Dorsolateral prefrontal cortex (tissue), 122 donors: ENCODE measurements at places on chromosomes 3 and 15.
A peak's percentile ranks its signal among the peaks of the same experiment; 100 is the strongest.

DNA sequence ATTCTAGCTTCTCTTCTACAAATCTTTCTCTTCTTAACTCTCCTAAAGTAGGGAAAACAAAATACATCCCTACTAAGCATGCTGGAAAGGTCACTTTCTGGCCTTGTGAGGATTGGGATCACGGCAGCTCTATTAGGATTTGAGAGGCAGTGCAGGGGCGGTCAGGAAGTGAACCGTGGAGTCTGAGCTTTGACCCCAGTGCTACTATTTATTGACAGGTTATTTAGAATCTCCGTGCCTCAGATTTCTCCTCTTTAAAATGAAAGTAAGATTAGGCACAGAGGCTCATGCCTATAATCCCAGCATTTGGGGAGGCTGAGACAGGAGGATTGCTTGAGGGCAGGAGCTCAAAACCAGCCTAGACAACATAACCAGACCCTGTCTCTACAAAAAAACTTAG, 42.0 kb upstream of the CHRM5 start:
- DNase-seq, result no peak

- DNase-seq, result no peak
These were observed 191.0 kb downstream of the ITPR1 start for GRCh38 chr3:4684117-4684516.

DNA sequence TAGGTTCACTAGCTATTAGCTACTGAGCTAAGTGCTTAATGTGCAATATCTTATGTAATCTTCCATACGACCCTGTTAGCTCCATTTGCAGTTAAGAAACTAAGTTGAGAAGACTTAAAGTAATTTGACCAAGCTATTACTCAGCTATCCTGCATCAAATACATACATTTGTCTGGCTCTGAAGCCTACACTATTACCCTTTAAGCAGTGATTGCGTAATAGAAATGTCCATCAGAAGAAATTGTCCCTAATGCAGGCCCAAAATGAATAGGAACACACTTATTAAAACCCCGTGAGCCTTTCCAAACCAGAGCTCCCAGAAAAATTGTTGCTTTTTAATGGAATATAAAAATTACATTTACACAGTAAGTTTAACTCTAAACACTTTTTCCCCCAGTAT, 5.3 kb upstream of the MYO1E start:
- no peak for DNase-seq

DNA sequence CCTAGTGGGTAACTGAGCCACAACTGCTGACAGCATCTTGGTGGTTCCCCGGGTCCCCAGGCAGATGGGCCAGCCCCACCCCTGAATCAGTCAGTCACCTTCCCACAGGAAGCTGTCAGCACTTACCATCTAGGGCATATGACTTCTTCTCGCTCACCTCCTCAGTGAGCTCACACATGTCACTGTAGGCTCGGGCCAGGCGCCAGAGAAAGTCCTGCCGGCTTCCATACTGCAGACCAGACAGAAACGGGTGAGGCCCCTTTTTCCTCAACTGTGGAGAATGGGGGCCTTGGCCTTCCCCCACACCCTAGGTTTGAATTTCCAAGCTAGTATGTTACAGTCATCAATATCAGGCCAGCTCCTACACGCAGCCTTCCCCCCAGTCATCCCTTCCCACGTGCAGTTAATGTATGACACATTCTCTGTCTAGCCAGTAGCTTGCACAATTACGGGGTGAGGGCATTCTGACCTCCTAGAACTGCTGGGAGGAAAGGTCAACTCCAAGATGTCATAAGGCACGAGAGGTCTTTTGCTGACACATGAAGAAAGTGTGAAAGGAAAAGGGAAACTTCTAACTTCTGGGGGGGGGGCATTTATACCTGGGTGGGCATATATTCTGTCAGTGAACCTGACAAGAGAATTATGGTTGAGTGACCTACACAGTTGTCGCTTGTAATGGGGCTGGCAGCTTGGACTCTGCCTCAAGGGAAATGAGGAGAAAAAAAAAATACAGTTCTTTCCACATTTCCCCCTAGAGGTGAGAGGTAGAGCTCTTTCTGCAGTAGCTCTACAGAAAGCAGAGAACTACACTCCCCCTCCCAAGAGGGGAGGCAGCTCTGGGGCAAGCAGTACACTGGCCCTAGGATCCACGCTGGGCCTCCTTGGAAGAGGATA, 10.9 kb downstream of the RMDN3 start:
- DNase-seq, result no peak

GRCh38 chr15:73841756-73842725, 31.3 kb upstream of the TBC1D21 start:
- DNase-seq, result no peak

GRCh38 chr15:69478259-69478781, 25.7 kb downstream of the RPLP1 start:
- peak; percentile 27 for DNase-seq

GRCh38 chr15:82058517-82059204, 12.8 kb upstream of the MEX3B start:
- DNase-seq, result no peak

- DNase-seq, result no peak
These were observed 41.3 kb downstream of the WHAMM start for GRCh38 chr15:82850731-82851130.

- DNase-seq, result no peak
These were observed 39.5 kb downstream of the TIGIT start for GRCh38 chr3:114333180-114333922.

DNA sequence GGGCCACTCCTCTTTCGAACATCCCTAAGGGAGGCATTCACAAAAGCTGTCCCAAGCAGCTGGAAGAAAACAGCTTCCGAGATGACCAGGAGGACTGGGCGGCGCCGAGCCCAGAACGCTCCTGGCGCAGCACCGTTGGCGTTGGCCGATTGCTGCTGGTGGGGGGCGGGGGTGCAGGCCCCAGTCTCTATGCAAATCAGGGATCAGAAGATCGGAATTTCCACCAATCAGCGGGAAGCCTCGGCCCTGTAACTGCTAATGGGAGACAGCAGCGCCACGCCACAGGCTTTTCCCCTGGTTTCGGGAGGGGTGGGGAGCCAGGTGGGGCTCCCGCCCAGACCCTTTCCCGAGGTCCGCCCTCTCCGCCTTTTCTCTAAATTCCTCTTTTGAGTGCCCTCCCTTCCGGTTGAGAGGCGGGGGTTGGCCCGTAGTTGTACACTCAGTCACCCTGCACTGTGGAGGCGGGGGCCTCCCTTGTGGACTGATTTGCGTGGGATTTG, 27.0 kb downstream of the HMCES start:
- DNase-seq, result no peak

DNA sequence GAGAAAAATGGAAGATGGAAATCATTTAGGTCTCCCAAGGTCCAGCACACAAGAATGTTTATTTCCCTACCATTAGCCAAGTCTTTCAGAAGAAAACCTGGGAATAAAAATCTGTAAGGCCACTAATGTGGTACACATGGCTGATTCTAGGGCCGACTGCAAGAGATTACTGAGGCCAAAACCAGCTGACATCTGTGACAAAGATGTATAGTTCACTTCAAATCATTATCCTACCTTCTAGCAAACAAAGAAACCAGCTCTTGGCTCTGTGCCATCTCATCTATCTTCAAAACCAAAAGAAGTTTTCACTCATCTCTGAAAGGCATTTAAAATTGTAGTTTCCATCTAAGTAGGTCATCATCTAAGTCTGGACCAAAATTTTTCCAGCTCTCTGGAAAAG, 43.9 kb downstream of the ERC2 start:
- DNase-seq, result no peak

DNA sequence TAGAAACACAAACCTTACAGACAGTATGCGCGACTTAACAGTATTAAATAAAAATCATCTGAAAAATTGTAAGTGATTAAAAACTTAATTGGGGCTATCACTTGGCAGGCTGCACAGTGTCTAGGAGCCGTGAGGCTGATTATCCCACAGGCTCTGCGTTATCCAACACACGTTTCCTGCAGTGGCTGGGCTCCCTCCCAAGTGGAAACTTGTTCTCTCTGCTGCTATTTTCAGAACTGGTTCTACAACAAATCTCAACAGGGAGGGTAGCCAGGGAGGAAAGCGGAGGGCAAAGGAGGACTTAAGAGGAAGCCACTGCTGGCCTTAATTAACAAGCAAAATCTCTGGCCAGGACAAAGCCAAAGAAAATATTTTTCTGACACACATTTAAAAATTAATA, 555.2 kb downstream of the MAGI1 start:
- peak; percentile 80 for DNase-seq

GRCh38 chr15:41887893-41888292, 6.0 kb downstream of the SPTBN5 start:
- DNase-seq, result no peak

DNA sequence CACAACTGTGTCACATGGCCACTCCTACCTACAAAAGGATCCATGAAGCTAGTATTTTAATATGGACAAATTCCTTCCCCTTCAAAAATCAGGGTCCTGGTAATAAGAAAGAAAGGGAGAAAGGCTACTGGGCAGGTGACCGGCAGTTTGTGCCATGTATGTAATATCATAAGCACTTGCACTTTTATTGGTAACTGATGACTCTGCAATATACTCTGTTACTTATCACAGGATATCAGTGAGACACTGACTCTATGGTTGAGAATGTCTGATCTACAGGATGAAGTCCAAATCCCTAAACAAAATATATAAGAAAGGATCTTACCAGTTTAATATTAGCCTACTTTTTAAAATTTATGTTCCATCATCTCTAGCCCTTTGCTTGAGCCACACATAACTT, 315.2 kb downstream of the AGBL1 start:
- DNase-seq, result no peak

- no peak for DNase-seq
These were observed 16.8 kb upstream of the SRP14 start for GRCh38 chr15:40055576-40056293.

DNA sequence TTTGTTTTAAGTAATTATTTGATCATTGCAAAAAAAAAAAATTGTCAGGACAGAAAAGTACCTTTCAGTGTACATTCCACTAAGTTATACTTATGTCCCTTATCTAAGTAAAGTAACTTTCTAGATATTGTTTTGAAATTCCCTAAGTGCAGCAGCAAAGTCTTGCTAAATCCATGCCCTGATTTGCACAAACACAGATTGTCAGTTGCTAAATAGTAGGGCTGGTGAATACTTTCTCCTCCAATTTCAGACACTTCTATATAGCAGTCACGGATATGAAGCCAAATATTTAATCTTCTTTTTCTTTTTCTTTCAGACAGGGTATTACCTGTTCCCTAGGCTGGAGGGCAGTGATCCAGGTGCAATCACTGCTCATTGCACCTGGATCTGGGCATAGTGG, 12.9 kb downstream of the LRRC2 start:
- no peak for DNase-seq

GRCh38 chr3:150141790-150142326, 171.2 kb upstream of the PFN2 start:
- no peak for DNase-seq

DNA sequence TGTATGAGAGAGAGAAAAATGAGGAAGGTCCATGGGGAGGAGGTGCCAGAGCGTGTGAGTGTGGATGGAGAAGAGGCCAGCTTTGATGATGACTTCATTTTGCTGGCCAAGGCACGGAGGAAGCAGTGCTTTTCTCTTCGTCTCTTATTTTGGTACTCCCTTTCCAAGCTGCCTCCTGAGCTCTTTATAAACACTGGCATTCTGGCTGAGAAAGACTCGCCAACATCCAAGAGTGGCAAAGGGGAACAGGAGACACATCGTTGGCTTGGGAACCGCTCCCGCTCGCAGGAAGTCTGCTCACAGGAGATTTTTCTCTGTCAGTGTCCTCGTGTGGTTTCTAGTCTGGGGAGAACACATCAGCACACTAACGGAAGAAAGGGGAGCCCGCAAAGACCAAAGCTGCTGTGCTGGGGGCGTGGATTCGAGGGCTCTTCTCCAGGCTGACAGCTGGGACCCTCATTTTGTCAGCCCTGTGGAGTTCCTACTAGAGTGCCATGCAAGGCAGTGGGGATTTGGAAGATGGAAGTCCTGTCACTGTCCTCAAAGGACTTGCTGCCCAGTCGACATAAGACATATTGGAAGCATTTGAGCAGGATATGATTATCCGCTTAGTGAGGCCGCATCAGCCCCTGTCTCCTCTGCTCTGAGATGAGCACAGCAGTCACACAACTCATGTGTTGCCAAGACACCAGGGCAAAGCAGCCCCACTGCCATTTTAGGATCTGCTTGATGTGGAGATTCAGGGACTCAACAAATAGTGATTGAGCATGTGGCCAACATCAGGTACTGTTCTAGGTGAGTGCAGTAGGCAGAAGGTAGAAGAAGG, 8.0 kb upstream of the SEMA4B start:
- DNase-seq, result no peak

- DNase-seq, result no peak
These were observed 263.6 kb upstream of the AZI2 start for GRCh38 chr3:28612232-28612631.

DNA sequence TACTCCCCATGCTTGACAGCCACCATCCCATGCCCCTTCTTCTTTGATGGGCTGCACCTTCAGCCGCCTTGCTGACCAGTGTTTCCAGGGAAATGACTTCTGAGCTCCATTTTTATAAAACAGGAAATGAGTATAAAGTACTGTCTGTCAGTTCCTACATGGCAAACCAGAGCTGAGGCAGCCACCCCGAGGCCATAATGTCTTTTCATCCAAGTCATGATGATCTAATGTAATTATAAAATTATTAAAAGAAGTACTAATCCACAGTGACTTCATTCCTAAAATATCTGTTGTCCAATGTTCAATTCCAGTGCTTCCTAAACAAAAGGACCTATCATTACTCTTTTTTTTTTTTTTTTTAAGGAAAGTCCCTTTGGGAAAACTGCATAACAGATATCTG, 75.2 kb upstream of the HERC1 start:
- no peak for DNase-seq

GRCh38 chr3:191373327-191373726, 43.0 kb upstream of the UTS2B start:
- DNase-seq, result no peak

GRCh38 chr15:44718927-44719292, 7.6 kb downstream of the B2M start:
- no peak for DNase-seq

GRCh38 chr3:121626495-121626894, 33.3 kb downstream of the FBXO40 start:
- DNase-seq, result no peak

DNA sequence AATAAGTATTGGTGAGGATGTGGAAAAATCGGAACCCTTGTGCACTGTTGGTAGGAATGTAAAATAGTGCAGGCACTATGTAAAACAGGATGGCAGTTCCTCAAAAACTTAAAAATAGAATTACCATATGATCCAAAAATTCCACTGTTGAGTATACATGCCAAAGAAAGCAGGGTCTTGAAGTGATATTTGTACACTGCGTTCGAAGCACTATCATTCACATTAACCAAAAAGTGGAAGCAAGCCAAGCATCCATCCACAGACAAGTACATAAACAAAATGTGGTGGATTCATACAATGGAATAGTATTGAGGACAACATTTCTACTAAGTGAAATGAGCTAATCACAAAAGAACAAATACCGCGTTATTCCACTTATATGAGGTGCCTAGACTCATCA, 200.7 kb downstream of the TJP1 start:
- no peak for DNase-seq

DNA sequence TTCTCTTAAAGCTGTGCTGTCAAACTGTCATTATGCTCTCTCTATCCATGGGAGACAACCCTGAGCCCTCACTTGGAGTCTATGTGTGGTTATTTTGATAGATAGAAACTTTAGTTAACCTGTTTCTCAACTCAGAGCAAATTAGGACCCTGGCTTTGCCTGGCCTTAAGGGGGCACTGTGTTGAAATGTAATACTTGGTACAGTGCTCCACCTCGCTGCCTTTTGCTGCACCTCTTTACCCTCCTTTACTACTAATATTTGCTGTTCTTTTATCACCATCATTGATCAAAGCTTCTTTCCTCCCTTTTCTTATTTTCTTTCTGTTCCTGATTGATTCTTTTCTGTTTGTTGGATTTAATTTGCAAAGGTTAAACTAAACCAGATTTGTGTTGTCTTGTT, 34.3 kb downstream of the STT3B start:
- DNase-seq, result no peak

- DNase-seq, result no peak
These were observed 82.2 kb upstream of the THBS1 start for GRCh38 chr15:39498629-39499028.
